A549 treated with DMSO at 1 μM for 4 hours (cell line): ENCODE measurements at places on chromosomes 16 and 17. TPM values are rescaled to one million over a fixed set of nuclear protein-coding genes. Genes with fewer than 3 reads are reported as not detected.

The CCDC154 gene
- total RNA-seq: 0.09 to 0.57 TPM (median 0.28 TPM) in 5 replicates

The TCAP gene
- total RNA-seq: 0.77 to 1.8 TPM (median 1.0 TPM) in 5 replicates

The KRTAP4-1 gene
- 0.15 to 0.30 TPM (median 0.20 TPM) in 4 of 5 replicates, not detected in the other for total RNA-seq

The ZKSCAN2 gene
- total RNA-seq: 2.3 to 3.1 TPM (median 2.5 TPM) in 5 replicates

The EPX gene
- not detected in 5 replicates for total RNA-seq

The GJD3 gene
- total RNA-seq: 0.47 to 1.3 TPM (median 0.86 TPM) in 5 replicates

The IL17C gene
- not detected in 5 replicates for total RNA-seq

The OTOP3 gene
- not detected in 5 replicates for total RNA-seq

The CCL1 gene
- not detected in 5 replicates for total RNA-seq

The OR1A2 gene
- total RNA-seq: not detected in 5 replicates

The SERPINF2 gene
- 1.6 to 2.3 TPM (median 1.8 TPM) in 5 replicates for total RNA-seq

The NEUROD2 gene
- not detected in 5 replicates for total RNA-seq

The NXPH3 gene
- 0.20 to 0.46 TPM (median 0.29 TPM) in 5 replicates for total RNA-seq
